ENCODE measurements at places on chromosomes 2 and 18.

DNA sequence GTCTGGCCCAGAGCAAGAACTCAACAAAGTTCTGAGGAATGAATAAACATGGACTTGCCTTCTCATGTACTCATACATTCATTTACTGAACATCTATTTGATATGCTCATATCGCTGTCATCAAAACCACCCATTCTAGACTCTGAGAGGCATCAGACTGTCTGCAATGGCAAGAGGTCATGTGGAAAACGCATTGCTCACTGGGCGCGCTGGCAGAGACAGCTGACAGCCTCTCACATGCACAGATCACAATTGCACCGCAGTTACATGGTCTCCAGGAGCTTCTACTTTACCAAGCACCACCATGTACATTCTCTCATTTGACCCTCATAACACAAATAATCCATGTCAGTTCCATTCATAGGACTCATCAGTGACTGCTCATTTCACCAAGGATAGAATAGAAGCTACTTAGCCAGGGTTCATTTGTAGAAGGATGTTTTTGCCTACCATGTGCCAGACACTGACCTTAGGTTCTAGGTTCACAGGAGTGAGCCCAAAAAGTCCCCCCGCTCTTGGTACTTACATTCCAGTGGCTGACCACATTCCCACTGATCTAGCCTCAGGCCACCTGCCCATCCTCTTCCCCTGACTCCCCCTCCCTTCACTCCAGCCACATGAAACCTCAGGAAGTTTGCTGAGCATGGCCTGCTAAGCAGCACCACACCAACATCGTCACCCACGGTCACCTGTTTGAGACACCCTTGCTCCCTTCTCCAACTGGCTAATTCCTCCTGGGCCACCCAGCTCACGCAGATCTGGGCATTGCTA is 6.1 kb downstream of the FAM124B start:
- DNase-seq = no peak

DNA sequence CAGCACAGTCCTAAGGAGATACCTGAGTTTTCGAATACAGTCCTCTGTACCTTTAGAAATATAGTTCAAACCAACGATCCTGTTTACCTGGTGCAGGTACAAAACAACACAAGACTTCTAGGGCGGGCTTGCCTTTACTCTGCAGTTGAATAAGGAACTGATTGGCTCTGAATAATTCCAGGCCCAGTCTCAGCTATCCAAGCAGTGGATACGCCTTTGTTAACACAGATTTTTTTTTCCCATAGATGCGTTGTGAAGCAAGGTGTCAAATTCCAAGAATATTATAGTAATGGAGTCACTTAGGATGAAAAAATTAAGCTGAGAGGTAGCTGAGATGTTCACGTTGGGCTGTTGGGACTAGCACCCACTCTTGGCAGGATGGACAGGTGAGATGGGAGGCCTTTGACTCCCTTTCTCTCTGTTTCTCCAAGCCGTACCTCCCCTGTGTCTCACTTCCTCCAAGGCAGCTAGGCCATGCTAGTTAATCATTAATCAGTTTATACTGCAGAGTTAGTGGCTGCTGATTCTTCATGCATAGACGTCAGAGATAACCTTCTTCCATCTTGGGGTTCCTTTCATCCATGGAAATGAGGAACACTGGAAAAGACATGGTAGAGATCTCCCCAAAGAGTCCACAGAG is 380.8 kb upstream of the ACVR2A start:
- DNase-seq = peak; percentile 22

GRCh38 chr2:102737431-102737830 is 24.4 kb upstream of the TMEM182 start:
- no peak for DNase-seq

DNA sequence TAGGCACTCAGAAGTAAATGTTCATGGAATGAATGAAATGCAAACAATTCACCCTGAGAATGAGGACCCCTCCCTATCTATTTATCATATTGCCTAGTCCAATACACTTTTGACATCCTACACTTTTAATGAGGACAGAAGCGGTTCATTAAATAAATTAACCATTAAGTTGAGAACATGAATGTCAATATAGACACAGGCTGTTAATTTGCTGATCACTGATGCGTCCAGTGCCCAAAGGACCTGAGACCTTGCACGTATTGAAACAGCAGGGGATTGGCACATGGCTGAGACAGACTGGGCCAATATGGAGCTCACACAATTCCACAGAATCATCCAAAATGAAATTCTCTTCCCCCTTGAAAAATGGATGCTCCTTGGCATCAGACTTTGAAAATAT is 430.0 kb downstream of the SLC4A3 start:
- DNase-seq = no peak

- DNase-seq = no peak
These were observed 105.3 kb downstream of the SMIM21 start for GRCh38 chr18:75322206-75322605.

- no peak for DNase-seq
These were observed 41.0 kb upstream of the ACTR3 start for GRCh38 chr2:113848758-113849415.

DNA sequence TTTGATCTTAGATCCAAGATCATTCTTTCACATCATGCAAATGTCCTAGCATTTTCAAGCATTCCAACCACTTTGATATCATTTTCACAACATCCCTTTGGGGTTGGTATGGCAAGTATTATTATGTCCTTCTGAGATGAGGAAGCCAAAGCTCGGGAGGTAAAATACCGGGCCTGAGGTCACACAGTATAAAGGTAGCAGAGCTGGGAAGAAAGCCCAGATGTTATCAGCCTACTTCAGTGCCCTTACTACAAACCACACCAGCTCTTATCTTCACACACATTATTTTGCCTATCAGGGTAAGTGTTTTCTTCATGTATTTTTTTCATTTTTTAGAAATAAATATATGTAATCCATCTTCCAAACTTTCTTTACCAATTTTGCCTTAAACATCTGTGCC is 4.2 kb upstream of the B4GALT6 start:
- DNase-seq = no peak

DNA sequence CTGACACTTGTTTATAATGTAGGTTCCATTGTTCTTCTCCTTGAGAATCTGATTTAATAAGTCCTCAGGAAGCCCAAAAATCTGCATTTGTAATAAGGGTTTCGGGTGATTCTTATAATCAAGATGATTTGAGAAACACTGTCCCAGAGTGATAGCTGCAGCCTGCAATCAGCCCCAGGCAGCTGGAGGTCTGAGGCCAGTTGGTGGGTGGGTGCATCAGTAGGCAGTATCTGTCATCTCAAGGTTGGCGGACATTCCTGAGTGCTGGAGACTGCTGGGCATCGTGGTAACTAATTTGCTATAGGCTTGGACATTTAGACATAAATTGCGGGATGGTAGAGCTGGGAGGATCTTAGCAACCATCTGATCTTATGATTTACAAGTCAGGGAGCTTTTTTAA is 2.7 kb upstream of the IL18RAP start:
- DNase-seq = no peak

All from body of pancreas (tissue), 4 donors.